ENCODE measurements at places on chromosomes 1 and 21. TPM values are rescaled to one million over a fixed set of nuclear protein-coding genes. Genes with fewer than 3 reads are reported as not detected.
A peak's percentile ranks its signal among the peaks of the same experiment; 100 is the strongest.

- no peaks in the 10 kb centered on the region for H3K4me1 ChIP-seq
- no peak for DNase-seq
- H3K4me3 ChIP-seq: no peak overlapping the region
- H3K27ac ChIP-seq: no peak overlapping the region
Observed at GRCh38 chr21:35367553-35367952, 318.5 kb upstream of the RUNX1 start.

The KLHL12 gene
- 27.7 TPM for polyA plus RNA-seq

DNA sequence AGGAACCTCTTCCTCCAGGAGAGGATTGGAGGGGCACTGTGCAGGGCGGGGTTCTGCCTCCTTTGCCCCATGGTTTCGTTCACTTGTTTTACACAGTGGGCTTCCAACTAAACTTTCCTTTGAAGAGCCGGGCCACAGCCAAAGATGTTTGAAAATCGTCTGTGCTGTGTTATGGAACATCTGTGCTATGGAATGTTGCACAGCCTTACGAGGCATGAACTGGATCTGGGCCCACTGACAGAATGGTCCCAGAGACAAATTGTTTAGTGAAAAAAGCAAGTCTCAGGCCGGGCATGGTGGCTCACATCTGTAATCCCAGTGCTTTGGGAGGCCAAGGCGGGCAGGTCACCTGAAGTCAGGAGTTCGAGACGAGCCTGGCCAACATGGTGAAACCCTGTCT lies 12.6 kb upstream of the MEF2D start:
- peaks cover 13% of the 10 kb centered on the region for H3K4me1 ChIP-seq
- peaks cover 2% of the 10 kb centered on the region for H3K27me3 ChIP-seq
- no peak overlapping the region for H3K27ac ChIP-seq
- no peak overlapping the region for H3K4me3 ChIP-seq

GRCh38 chr1:215526147-215526845 lies 40.8 kb upstream of the KCTD3 start:
- no peaks in the 10 kb centered on the region for H3K36me3 ChIP-seq
- H3K27me3 ChIP-seq: no peaks in the 10 kb centered on the region
- DNase-seq: peak; percentile 5
- no peak overlapping the region for H3K4me3 ChIP-seq

The OR2L5 gene
- polyA plus RNA-seq: not detected

DNA sequence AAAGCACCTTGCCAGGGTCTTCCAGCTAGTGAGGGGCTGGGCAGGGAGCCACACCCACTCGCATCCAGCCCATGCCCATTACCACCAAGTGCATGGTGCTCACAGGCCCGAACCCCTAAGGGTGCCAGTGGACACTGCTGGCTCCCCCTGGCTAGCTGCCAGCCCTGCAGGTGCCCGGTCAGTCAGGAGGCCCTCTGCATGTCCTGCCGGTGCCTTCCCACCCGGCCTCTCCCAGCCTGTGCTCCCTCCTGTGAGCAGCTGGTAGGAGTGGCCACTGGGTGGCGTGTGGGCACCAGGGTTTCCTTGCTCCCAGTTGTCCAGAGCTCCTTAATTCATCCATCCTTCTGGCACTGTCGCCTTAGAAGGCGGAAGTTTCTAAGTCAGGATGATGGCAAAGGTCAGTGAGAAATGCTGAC lies 33.4 kb downstream of the QSOX1 start:
- no peak overlapping the region for H3K4me3 ChIP-seq
- no peak overlapping the region for H3K27ac ChIP-seq
- DNase-seq: peak; percentile 27

DNA sequence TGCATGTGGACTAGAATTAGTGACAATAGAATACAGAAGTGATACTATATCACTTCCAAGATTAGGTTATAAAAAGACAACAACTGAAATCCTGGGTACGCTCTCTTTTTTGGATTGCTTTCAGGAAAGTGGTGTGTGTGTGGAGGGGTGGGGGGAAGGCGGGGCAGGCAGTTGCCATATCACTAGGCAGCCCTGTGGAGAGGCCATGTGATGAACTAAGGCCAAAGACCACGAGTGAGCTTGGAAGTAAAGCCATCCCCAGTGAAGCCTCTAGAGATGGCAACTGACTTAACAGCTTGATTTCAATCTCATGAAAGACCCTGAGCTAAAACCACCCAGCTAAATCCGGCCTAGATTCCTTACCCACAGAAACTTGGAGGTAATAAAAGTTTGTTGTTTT lies 6.2 kb upstream of the ASPM start:
- DNase-seq: no peak
- H3K4me3 ChIP-seq: no peak overlapping the region
- no peaks in the 10 kb centered on the region for H3K4me1 ChIP-seq
- H3K27me3 ChIP-seq: no peaks in the 10 kb centered on the region
- H3K27ac ChIP-seq: no peak overlapping the region

The RPTN gene
- not detected for polyA plus RNA-seq

The SKI gene
- 1.0 TPM for polyA plus RNA-seq

The RHD gene
- polyA plus RNA-seq: 0.21 TPM

GRCh38 chr1:227070638-227071285 lies 130.7 kb downstream of the COQ8A start:
- H3K4me1 ChIP-seq: no peaks in the 10 kb centered on the region
- no peak overlapping the region for H3K27ac ChIP-seq
- DNase-seq: no peak
- H3K36me3 ChIP-seq: no peaks in the 10 kb centered on the region
- peaks cover 2% of the 10 kb centered on the region for H3K27me3 ChIP-seq

DNA sequence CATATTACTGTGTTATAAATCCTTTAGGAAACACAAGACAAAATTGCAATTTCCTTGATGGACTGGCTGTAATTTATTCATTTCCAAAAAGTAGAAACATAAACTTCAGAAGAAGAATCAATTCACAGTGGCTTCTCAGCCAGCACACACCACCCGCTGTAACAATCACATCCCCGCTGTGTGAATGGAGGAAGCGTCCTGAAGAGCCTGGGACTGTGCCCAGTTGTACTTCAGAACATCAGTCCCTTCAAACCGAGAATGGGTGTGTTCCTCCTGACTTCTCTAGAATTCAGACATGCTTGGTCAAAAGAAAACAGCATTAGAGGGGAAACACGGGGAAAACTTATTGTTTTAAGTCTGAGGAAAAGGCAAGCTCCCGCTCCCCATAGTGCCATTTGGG lies 28.8 kb upstream of the CD84 start:
- H3K27ac ChIP-seq: no peak overlapping the region
- no peaks in the 10 kb centered on the region for H3K36me3 ChIP-seq
- no peak for DNase-seq
- peaks cover 13% of the 10 kb centered on the region for H3K4me1 ChIP-seq

DNA sequence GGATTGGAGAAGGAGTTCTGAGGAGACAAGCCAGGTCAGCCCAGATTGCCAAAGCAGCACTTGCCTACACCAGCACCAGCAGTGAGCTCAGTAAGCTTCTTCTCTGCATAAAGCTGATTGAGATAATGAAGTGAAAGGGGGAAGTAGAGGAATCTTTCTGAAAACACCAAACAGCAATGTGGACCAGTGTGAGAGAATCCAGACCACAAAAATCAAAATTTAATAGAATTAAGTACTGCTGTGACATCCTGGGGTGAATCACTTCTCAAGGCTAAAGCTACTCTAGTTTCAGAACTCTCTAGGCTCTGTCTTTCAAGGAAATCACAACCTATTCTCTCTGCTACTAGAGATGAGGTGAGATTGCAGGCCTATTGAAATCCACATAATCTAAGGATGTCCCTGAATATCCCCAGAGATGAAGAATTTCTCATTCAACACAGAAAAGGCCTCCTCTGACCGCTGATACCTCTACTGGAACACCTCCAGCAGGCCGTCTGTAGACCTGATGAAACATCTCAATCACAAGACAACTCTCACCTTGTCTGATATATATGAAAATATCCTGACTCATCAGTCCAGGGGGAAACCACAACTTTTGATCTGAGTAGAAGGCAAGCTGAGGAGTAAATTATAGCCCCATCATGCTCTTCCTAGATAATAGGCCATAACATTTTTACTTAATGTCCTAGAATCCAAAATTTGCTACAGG lies at the start of gene FCRL4:
Gene FCRL4, minus strand, starts transcription at position 127 of the 709 bp plus-strand sequence. CDS start 141 bp downstream, outside the sequence.
- no peak within 1 kb of the TSS for H3K27ac ChIP-seq
- no peaks in the 10 kb centered on the region for H3K36me3 ChIP-seq
- H3K4me1 ChIP-seq: peaks cover 20% of the 10 kb centered on the region
- no peak within 1 kb of the TSS for H3K4me3 ChIP-seq
